Activated T-helper 1 cell treated with anti-CD3 and anti-CD28 coated beads, Interleukin-12 subunit alpha, Interleukin-12 subunit beta, Interleukin-2, Interleukin-4 antibody, amounts not matched to agents 30 ng/mL and 10 ng/mL and 1 ng/mL, durations not matched to agents 14 hours and 24 hours and 36 hours (primary cell): ENCODE measurements at places on chromosomes 4 and X. TPM values are rescaled to one million over a fixed set of nuclear protein-coding genes. Genes with fewer than 3 reads are reported as not detected.

ERAS gene
- total RNA-seq = not detected in 2 replicates

GABRG1 gene
- not detected in 2 replicates for total RNA-seq

TMEM271 gene
- not detected in 2 replicates for total RNA-seq

- peaks cover 42% of the 10 kb centered on the region for H3K27me3 ChIP-seq
- no peak overlapping the region for H3K27ac ChIP-seq
- no peak for DNase-seq
- no peaks in the 10 kb centered on the region for H3K36me3 ChIP-seq
- H3K4me1 ChIP-seq = peaks cover 5% of the 10 kb centered on the region
- no peak overlapping the region for H3K4me3 ChIP-seq
These were observed 2.1 kb downstream of the UCHL1 start for GRCh38 chr4:41258783-41259182.

DNA sequence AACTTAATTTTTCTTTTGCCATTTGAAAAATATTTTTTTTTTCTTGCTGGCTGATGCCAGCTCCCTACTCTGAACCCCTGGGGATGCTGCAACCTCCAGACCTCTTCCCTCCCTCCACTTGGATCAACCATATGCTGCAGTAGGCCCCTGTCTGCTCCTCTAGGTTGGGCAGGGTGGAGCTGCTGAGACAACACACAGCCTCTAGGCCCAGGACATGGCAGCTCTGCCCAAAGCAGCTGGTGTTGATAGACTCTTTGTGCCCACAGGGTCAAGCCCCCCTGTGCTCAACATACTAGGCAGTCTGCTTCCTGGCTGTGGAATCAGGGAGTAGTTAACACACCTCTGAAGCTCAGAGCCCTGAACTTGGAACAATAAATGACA lies 19.9 kb upstream of the CLNK start:
- H3K36me3 ChIP-seq = no peaks in the 10 kb centered on the region
- H3K27ac ChIP-seq = no peak overlapping the region
- H3K4me1 ChIP-seq = peaks cover 6% of the 10 kb centered on the region
- H3K4me3 ChIP-seq = no peak overlapping the region
- H3K27me3 ChIP-seq = no peaks in the 10 kb centered on the region

- H3K27ac ChIP-seq = no peak overlapping the region
- no peaks in the 10 kb centered on the region for H3K36me3 ChIP-seq
- H3K4me3 ChIP-seq = no peak overlapping the region
- DNase-seq = no peak
- peaks cover 11% of the 10 kb centered on the region for H3K4me1 ChIP-seq
These were observed 63.2 kb downstream of the SEPSECS start for GRCh38 chr4:25096981-25097443.

GRCh38 chr4:185932491-185932890 lies 120.5 kb upstream of the SORBS2 start:
- H3K27ac ChIP-seq = no peak overlapping the region
- no peaks in the 10 kb centered on the region for H3K4me1 ChIP-seq
- no peak overlapping the region for H3K4me3 ChIP-seq
- peaks cover 2% of the 10 kb centered on the region for H3K27me3 ChIP-seq
- H3K36me3 ChIP-seq = no peaks in the 10 kb centered on the region
- no peak for DNase-seq

GRCh38 chrX:16033331-16033730 lies 90.0 kb upstream of the GRPR start:
- no peak for DNase-seq
- no peaks in the 10 kb centered on the region for H3K36me3 ChIP-seq
- H3K4me1 ChIP-seq = no peaks in the 10 kb centered on the region
- H3K27me3 ChIP-seq = peaks cover 4% of the 10 kb centered on the region
- no peak overlapping the region for H3K4me3 ChIP-seq
